Fibroblast of pulmonary artery (primary cell): ENCODE measurements at places on chromosomes 3 and 15.

DNA sequence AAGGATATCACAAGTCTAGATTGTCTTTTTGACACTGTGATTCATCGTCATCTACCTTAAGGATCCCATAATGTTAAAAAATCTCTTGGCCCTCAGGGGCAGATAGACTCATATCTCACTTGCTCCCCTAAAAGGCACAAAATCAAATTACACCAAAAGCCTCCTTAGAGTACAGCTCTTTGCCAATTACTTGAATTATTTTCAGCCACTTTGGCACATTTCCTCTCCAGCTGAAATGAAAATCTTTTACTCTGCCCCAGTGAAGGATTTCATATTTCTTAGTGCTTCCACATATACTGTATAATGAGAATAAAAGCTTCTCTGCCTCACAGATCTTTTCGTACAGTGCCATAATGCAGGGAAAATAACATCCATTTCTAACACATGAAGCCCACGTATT lies 190.7 kb upstream of the GBE1 start:
- DNase-seq, result no peak

- no peak for DNase-seq
These were observed 1.1 kb downstream of the MTFMT start for GRCh38 chr15:65028338-65028737.

- DNase-seq, result no peak
These were observed 21.7 kb downstream of the NBEAL2 start for GRCh38 chr3:47000922-47001730.

DNA sequence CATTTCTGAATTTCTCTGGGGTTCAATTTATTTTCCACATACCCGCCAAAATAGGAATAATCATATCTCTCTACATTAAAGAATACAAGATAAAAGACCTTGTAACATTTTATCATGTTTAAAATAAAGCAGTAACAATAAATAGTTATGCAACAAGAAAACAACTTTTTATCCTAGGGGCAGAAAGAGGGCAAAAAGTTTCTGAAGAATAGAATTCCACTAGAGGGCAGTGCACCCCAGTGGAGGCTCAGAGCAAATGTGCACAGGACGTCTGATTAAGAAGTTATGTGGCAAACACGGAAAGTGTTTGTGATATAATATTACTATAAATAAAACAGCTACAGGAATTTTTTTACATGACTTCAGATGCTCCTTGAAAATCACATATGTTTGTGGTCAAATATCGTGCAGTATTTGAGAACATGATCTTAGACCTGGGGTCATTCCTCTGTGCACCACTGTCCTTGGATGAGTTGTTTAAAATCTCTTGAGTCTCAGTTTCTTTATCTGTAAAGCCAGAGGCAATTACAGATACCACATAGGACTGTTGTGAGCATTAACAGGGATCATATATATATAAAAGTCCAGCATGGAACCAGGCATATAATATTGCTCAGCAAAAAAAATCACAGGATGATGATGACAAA lies 13.2 kb upstream of the PIK3R4 start:
- DNase-seq, result peak; percentile 79

- no peak for DNase-seq
These were observed 609.7 kb upstream of the GOLIM4 start for GRCh38 chr3:168705412-168705811.

- no peak for DNase-seq
These were observed 128.4 kb downstream of the MCTP2 start for GRCh38 chr15:94359716-94360115.

GRCh38 chr3:195701042-195701915 lies 19.5 kb upstream of the MUC20 start:
- no peak for DNase-seq

- DNase-seq, result peak; percentile 49
These were observed 11.1 kb upstream of the RTP2 start for GRCh38 chr3:187713504-187713903.

DNA sequence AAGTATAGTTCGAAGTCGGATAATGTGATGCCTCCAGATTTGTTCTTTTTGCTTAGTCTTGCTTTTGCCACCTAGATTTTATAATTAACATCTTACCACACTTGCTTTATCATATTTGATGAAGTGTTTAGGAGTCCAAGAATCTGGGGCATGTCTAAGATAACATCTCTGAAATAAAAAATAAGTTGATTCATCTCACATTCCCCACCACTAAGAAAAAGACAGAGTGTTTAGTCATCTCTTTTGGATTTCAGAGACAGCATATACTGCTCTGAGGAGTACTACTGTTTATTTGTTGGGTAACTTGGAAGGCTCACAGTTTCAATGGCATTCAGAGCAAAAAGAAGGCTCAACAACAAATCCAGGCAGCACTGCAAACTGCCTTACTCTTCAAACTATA lies 324.2 kb upstream of the ATP11B start:
- no peak for DNase-seq

DNA sequence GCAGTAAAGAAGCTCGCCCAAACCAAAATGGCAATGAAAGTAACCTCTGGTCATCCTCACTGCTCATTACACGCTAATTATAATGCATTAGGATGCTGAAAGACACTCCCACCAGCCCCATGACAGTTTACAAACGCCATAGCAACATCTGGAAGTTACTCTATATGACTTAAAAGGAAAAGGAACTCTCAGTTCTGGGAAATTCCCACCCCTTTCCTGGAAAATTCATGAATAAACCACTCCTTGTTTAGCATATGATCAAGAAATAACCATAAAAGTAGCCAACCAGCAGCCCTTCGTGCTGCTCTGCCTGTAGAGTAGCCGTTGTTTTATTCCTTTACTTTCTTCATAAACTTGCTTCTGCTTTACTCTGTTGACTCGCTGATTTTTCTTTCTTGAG lies 164.6 kb downstream of the SMAD6 start:
- no peak for DNase-seq

GRCh38 chr3:58473275-58473674 lies 18.6 kb upstream of the KCTD6 start:
- no peak for DNase-seq

- no peak for DNase-seq
These were observed 74.7 kb downstream of the BTD start for GRCh38 chr3:15676259-15676658.

- peak; percentile 73 for DNase-seq
These were observed 740 bp upstream of the ZBTB47 start for GRCh38 chr3:42652611-42653302.

DNA sequence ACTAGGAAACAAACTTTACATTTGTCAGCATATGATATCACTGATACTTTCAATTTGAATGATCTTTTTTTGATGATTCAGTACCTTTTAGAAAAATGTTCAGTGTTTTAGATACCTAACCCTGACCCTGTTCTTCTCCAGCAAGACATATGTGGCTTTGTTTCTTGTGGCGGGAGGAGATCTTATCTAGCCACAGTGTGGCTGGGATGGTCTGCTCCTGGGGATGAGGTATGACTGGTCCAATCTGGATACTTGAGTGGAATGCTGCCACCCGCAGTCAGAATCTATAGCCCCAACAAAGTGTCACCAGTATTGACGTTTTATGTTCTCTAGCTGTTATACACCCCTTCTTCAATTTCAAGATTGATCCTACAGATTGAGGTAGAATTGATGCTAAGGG lies 439.0 kb upstream of the GOLIM4 start:
- DNase-seq, result no peak

GRCh38 chr15:92101708-92102394 lies 248.3 kb downstream of the SLCO3A1 start:
- no peak for DNase-seq

DNA sequence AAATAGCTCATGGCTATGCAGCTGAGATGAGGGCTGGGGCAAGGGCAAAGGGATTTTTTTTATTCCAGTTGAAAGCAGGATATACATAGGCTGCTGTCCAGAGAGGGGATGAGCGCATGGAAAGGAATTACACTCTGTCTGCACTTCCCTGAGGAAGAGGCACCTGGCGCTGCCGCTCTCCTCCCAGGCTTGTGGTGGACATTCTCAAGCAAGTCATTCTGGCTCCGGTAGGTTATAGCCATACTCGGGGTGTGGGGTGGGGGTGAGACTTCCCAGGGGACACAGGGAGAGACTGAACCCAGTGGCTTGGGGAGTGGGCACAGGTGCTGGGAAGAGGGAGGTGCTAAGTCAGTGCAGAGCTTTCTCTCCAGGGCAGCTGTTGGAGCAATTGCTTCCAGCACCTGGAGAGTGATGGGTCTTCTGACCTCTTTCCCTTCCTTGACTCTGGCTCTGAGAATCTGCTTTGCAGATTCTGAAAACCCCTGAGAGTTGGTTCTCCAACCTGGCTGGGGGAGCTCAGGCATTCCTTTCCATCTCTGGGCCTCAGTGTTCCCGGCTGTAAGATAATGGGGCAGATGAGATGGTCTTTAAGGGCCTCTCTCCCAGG lies 24.3 kb downstream of the CYP8B1 start:
- no peak for DNase-seq

DNA sequence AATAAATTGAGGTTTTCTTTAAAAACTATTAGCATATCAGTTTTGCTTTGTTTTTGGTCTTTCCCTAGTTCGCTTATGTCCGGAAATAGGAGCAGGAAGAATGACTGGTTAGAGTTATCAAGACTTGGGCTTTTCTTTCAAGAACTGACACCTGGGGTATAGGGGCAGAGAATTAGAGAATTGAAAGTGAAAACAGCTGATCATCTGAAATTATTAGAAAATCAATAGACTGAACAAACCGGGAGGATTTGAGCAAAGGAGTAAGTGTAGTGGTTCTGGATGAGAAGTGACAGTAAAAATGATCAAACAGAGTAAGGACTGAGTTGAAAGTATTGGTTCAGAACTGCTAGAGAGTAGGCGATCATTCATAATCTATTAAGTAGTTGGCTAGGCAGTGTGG lies 6.0 kb downstream of the MINDY2 start:
- no peak for DNase-seq

- DNase-seq, result no peak
These were observed 115.8 kb downstream of the LRIG1 start for GRCh38 chr3:66385066-66385465.

GRCh38 chr15:58465866-58466517 lies 34.2 kb downstream of the LIPC start:
- DNase-seq, result no peak

GRCh38 chr3:20561166-20561565 lies 375.2 kb upstream of the SGO1 start:
- no peak for DNase-seq

DNA sequence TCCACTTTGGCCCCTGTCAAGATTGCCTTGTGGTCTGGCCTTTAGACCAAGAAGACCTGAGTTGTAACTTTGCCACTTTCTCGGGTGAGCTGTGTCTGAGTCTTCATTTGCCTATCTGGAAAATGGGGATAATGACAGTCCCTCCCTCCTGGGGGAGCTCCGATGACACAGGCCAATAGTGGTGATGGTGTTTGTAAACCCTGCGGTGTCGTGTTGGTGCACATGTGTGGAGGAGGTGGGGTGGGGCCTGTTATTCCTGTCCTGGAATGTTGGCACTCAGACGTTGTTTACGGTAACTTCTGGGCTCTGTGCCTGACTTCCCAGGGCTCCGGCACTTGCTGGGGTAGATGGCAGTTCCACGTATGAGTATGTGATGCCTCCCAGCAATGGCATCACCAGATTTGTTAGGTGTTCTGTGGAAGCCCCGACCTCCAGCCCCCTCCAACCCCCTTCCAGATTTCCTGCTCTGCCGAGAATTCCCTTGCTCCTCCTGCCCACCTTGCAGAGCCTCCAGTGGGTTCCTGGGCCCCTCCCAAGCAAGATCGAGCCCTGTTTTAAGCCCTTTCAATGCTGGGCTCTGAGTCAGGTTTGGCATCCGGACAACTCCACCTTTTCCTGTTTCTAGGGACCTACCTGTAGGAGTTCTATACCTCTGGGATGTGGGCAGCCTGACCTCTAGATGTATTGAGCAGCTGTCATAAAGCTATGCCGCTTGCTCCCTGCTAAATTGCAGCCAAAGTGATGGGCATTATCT lies 31.4 kb downstream of the HRH1 start:
- peak; percentile 98 for DNase-seq

DNA sequence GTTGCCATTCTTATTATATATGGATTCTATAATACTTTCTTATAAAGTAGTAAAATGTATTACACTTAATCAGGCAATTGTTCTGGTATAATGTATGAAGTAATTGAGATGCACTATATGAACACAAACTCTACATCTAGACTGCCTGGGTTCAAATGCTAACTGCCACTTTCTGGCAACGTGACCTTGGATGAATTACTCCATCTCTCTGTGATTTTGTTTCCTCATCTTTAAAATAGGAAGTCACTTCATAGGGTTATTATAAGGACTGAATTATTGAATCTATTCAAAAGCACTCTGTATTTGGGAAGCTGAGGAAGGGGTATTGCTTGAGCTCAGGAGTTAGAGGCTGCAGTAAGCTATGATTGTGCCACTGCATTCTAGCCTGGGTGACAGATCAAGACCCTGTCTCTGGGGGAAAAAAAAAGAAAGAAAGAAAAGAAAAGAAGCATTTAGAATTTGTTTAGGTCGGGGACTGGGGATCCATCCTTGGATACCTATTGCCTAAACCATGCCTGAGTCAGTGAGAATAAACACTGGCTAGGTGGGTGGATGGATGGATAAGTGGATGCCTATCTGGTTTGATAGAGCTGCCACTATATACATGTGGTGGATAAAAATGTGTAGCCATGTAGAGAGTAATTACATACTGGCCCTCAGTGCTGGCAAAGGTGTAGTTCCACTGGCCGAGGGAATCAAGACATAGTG lies 2.5 kb downstream of the TM4SF1 start:
- DNase-seq, result no peak

GRCh38 chr3:154182975-154183374 lies 61.8 kb downstream of the ARHGEF26 start:
- no peak for DNase-seq
